ENCODE measurements at places on chromosomes 3 and 15.

- peaks cover 64% of the 10 kb centered on the region for H3K36me3 ChIP-seq
- H3K27me3 ChIP-seq: no peaks in the 10 kb centered on the region
- H3K4me1 ChIP-seq: no peaks in the 10 kb centered on the region
- no peak overlapping the region for H3K27ac ChIP-seq
- DNase-seq: no peak
Observed at GRCh38 chr15:82128401-82129148, 82.8 kb upstream of the MEX3B start.

DNA sequence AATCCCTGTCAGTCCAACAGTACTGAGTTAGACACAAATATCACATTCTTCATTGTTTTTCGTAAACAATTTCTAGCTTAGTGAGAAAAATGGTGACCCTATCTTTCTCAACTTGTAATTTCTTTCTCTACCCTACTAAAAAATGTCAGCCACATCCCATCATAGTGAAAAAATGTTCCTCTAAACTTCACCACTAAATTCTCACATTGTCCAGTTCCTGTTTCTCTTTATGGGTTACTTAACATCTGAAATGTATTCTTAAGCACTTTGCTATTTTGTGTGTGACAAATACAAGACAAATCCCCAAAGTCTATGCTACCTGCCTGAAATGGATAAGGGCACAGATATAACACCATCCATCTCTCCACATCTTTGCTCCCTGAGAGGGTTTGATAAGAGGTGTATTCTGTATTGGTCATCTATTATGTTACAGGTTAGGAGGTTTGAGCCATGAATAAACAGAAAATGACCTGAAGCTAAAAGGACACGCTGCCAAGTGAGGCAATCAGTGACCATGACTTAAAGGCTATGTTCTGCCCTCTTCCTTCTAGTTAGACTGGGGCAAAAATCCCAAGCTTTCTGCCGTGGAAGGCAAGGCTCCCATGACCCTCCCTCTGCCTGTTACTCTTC lies 118.2 kb downstream of the GADL1 start:
- no peaks in the 10 kb centered on the region for H3K36me3 ChIP-seq
- H3K4me3 ChIP-seq: no peak overlapping the region
- H3K27me3 ChIP-seq: no peaks in the 10 kb centered on the region
- DNase-seq: no peak
- no peak overlapping the region for H3K27ac ChIP-seq

- DNase-seq: no peak
- peaks cover 4% of the 10 kb centered on the region for H3K4me1 ChIP-seq
- no peak overlapping the region for H3K4me3 ChIP-seq
- H3K27me3 ChIP-seq: peaks cover 7% of the 10 kb centered on the region
- peaks cover 6% of the 10 kb centered on the region for H3K36me3 ChIP-seq
Observed at GRCh38 chr15:44726568-44727484, 9.5 kb upstream of the TRIM69 start.

DNA sequence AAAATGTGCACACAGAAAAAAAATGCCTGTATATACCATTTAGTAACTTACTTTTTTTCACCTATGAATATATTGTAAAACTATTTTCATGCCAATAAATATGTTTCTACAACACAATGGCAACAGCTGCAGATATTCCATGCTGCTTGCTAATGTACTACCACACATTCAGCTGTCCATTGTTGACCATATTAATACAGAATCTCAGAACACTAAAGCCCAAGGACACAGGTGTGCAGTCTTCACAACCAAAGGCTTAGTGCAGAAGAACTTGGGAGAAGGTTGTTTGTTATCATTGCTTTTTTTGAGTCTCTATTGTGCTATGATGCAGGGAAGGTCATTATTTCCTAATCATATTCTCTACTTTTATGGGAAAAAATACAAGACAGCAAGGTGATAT lies 79.6 kb downstream of the DIPK2A start:
- no peaks in the 10 kb centered on the region for H3K27me3 ChIP-seq
- H3K4me3 ChIP-seq: no peak overlapping the region
- no peak for DNase-seq
- H3K36me3 ChIP-seq: no peaks in the 10 kb centered on the region
- no peak overlapping the region for H3K27ac ChIP-seq

DNA sequence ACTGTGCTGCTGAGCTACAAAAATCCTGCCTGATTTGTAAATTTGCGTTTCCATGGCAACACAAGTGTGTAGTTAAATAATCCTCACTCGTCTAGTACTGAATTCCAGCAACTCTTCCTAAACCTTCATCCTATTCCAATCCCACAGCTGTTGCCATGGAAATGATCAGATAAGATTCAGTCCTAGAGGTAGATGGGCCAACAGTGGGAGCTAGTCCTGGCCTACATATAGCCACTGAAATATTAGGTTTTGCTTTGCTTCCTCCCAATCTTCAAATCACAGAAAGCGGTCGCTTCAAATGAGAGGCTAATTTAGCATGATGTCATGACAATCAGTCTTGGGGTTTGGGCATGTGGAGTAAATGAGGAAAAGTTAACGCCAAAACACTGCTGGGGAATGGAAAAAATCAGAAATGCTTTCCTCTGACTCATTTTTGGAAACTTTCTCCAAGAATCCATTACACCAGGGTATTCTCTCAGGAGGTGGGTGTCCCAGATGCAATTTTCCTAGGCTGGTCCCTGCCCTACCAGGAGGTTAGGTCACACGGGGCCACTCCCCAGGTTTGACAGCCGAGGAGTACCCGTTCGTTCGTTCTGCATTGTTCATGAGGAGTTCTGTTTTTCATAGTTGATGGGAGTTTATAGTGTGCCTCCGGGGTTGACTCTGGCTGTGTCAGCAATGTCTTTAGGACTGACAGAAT lies 159.2 kb upstream of the SLCO3A1 start:
- peaks cover 4% of the 10 kb centered on the region for H3K4me1 ChIP-seq
- H3K4me3 ChIP-seq: no peak overlapping the region
- DNase-seq: no peak
- no peaks in the 10 kb centered on the region for H3K36me3 ChIP-seq

GRCh38 chr15:62607643-62608042 lies 434.9 kb upstream of the TPM1 start:
- no peak overlapping the region for H3K27ac ChIP-seq
- H3K4me1 ChIP-seq: peaks cover 4% of the 10 kb centered on the region
- H3K27me3 ChIP-seq: no peaks in the 10 kb centered on the region
- no peak for DNase-seq
- no peaks in the 10 kb centered on the region for H3K36me3 ChIP-seq

All from neuronal stem cell (in vitro differentiated cells).